HT1080 (cell line): ENCODE measurements at places on chromosomes 2 and 18. TPM values are rescaled to one million over a fixed set of nuclear protein-coding genes. Genes with fewer than 3 reads are reported as not detected.

GRCh38 chr2:239199041-239199768 lies 201.6 kb downstream of the HDAC4 start:
- no peak for DNase-seq

- no peak for DNase-seq
Observed at GRCh38 chr2:126642031-126642430, 13.9 kb upstream of the GYPC start.

- DNase-seq = no peak
Observed at GRCh38 chr18:28411806-28412205, 234.9 kb upstream of the CDH2 start.

DNA sequence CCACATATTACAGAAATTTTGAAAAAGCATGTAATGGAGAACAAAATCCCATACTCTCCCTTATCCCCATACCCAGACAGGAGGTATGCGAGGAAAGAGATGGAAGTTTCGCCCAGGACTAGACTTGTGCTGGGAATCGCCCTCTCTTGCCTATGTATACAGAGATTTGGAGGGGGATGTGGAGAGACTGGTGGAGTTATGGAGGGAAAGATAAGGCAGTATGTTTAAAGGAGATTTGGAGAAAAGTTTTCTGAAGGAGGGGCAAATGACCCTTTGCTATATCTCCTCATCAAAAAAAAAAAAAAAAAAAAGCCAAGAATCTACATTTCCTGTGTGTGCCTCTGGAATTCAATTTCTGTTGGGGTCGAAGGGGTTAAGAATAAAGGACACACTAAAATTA lies 75.3 kb downstream of the MERTK start:
- no peak for DNase-seq

DNA sequence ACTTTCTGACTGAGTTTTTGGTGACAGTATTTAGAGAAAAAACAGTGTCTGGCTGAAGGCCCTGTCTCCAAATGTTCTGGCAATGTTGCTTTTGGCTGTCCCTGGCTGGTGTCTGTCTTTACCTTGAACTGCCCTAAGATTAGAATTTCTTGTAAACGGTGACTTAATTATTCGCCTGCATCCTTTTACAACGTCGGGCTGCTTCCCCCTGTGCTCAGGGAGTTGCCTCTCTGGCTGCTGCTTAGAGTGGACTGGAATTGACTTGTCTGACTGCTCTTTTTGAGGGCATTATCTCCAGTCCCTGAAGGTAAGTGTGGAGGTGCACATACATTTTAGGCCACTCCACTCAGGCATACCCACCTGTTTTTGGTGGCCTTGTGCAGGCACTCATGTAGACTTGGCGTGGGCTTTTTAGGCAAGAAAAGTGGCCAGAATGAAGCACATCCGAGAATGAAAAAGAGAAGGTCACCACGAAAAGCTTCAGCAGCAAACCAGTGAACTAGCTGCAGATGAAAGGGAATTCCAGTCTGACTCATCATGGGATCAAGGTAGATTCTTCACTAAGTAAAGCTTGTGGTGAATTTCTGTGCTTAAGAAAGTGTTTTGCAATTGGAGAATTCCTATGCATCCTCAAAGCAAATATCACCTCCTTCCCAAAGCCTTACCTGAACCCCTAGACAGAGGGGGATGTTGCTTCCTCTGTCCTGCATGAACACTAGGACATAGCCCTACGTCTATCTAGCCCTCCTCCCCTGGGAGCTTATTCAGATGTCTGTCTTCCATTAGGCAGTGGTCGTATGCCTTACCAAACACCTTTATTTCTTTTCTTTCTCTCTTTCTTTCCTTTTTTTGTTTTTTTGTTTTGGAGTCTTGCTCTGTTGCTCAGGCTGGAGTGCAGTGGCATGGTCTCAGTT lies 230.3 kb upstream of the TRIB2 start:
- peak; percentile 73 for DNase-seq

DNA sequence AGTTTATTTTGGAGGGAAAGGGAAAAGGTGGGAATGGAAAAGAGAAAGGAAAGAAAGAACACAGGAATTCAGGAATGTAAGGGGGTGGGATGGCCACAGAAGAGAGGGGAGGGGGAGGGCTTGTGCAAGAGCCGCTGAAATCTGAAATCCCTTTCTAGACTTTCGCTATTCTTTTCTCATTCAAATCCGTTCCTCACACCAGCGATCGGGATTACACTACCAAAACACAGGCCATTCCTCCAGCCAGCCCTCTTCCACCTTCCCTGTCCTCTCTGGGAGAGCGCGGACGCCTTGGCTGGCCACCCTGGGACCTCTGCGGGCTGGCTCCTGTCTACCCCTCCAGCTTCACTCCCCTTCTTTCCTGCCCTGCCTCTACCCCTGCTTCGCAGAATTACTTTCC lies 102.3 kb downstream of the CDCA7 start:
- DNase-seq = no peak

GRCh38 chr2:26588576-26588975 lies 52.6 kb downstream of the CIB4 start:
- DNase-seq = no peak

GRCh38 chr2:53949457-53949856 lies 21.3 kb downstream of the PSME4 start:
- peak; percentile 74 for DNase-seq

GRCh38 chr2:170425281-170425751 lies 247.4 kb downstream of the MYO3B start:
- peak; percentile 23 for DNase-seq

DNA sequence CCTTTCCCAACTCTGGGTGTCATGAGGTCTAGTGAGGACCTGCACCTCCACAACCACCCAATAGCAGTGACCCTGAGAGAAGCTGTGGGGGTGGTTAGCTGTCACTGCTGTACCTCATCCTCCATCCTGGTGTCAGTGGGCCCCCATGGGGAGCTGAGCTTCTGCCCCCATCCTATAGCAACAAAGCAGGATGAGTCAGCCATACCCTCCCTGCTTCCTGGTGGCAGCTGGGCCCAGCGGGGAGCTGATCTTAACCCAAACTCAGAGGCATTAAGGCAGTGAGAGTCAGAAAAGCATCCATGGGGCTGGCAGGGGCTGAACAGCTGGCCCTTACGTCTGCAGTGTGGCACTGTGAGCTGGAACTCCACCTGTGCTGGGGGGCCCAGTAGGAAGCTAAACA lies 247.8 kb upstream of the HDAC4 start:
- DNase-seq = no peak

DNA sequence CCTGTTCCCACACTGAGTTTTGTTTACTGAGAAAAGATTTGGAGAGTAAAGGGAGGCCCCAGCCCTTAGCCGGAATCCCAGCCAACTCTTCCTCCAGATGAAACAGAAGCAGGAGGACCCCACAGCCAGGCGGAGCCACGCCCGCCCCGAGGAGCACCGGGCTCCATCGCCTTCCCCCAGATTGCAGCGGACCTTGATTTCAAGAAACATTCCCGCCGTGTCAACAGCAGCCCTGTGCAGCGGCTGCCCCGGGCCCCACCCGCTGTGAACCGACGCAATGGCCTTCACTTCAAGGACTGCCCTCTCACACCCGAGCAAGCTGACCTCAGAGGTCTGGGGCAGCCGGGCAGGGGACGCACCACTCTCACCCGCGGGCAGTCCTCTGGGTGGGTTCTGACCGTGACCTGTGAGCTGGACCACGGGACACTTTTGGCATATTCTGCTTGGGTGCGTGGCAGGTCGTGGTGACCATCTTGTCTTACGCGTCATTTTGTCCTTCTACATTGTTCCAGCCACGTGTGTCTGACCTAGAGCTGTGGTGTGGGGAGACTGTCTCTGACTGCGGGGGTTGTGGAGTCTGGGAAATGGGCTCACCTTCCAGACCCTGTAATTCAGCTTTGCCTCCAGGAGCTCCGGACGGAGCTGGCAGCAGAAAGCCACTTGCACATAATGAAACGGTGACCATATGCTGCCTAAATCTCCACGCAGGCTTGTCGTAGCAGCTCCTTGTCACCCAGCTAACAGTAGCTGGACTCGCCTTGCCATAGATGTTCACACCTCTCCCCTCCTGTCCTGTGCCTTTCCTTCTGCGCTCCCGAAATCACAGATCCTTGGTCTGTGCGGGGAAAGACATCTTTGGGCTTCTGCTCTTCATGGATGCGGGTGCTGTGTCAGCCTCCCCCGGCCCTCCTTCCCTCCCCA lies 32.0 kb upstream of the INHBB start:
- DNase-seq = no peak

The SRD5A2 gene
- total RNA-seq = not detected in 2 replicates
